ENCODE measurements at places on chromosomes 4 and X. TPM values are rescaled to one million over a fixed set of nuclear protein-coding genes. Genes with fewer than 3 reads are reported as not detected.

HPGDS gene
- total RNA-seq, result not detected

HTN1 gene
- not detected for total RNA-seq

C4orf50 gene
- total RNA-seq, result 0.03 TPM

FABP2 gene
- total RNA-seq, result not detected

CXCL3 gene
- total RNA-seq, result 4.3 TPM

RNF212 gene
- total RNA-seq, result not detected

FAAH2 gene
- total RNA-seq, result 0.11 TPM

HTR2C gene
- total RNA-seq, result not detected

GPR119 gene
- not detected for total RNA-seq

FGFBP2 gene
- total RNA-seq, result 2.3 TPM

SPANXN4 gene
- total RNA-seq, result not detected

CLNK gene
- not detected for total RNA-seq

L1CAM gene
- total RNA-seq, result 45.7 TPM

XKRX gene
- total RNA-seq, result not detected

SNCA gene
- total RNA-seq, result 11.4 TPM

SERPINA7 gene
- not detected for total RNA-seq

NUDT10 gene
- 0.19 TPM for total RNA-seq

Data from A375 (cell line).